H9 (cell line): ENCODE measurements at places on chromosomes 2 and 18.

GRCh38 chr2:128547667-128548066 lies 229.0 kb upstream of the HS6ST1 start:
- no peak for DNase-seq

DNA sequence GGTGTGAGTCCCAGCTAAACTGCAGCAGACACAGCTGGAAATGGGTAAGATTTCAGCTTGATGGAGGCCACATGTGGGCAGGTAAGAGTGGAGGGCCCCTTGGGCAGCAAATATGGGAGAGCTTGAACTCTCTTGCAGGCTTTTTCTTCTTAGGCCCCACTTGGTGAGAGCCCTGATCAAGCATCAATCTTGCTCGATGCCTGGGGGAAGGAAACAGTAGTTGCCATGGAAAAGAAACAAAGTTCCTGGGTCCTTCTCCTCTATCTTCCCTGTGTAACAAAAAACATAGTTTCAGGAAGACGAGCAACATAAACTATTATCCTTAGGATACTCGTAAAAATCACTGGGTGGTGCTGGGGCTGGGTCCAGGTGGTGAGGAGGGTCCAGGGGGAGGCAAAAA lies 42.9 kb downstream of the KIAA1328 start:
- no peak for DNase-seq

DNA sequence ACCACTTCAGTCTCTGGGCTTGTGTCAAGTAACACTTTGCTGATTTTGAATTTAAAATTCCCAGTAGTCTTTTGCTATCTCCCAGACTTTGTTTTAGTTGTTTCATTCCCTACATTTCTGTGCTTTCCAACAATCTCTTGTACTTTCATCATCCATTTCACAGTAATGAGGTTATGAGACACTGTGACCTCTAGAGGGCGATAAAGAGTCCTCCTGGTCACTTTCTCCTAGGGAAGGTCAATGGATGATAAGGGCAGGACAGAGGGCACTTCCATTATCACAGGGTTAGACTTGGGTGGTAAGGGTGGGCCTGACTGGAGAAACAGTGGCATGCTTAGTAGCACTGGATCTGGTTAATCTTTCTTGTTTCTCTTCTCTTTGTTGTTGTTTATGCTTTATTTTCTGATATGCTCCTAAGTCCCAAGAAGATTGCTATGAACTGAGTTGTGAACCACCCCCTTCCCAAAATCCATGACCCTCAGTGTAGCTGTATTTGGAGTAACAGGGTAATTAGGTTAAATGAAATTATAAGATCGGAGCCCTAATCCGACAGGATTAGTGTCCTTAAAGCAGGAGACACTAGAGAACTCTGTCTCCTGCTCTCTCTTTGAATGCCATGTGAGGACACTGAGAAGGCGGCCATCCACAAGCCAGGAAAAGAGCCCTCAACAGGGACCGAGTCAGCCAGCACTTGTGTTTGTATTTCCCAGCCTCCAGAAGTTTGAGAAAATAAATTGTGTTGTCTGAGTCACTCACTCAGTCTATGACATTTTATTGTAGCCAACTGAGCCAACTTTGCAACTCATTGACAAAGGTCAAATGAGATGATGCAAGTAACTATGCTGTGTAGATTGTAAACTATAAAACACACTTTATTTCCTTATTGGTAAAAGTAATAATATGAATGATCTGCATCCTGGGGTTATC lies 779.2 kb downstream of the CNTNAP5 start:
- DNase-seq = peak; percentile 30

DNA sequence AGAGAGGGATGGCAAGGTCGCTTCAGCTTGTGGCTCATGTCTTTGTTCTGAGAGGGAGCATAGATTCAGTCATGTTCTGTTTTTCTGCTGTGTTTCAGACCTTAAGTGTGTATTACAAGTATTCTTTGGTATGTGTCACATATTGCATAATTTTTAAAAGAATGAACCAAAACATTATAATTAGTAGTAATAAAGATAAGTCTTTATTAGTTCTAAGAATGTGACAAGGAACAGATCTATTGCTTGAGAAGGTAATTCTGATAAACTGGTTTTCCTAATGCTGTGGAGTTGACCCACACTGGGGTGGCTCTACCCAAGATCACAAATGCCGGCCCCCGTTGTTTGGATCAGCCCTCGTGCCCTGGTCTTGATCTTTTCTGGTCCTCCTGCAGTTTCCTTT lies 124.3 kb upstream of the FOSL2 start:
- DNase-seq = no peak

DNA sequence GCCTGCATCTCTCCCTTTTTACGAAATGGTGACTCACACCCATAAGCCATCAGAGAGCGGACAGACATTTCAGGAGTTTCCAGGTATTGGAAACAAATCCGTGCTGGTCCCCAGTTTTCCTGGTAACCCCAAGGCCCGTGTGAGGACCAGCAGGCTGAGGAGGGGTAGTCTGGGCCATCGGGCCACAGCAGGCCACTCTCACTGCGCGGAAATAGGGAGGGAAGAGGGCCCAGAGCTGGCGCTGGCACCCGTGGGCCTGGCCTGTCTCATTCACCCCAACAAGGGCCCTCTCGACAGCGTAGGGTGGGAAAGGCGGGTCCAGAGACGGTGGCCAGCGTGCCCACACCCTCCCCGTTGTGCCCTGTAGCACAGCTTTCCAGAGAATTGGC lies 13.7 kb upstream of the FAHD2A start:
- DNase-seq = no peak

- no peak for DNase-seq
Measured at GRCh38 chr2:224994242-224994823, 47.9 kb downstream of the DOCK10 start.

DNA sequence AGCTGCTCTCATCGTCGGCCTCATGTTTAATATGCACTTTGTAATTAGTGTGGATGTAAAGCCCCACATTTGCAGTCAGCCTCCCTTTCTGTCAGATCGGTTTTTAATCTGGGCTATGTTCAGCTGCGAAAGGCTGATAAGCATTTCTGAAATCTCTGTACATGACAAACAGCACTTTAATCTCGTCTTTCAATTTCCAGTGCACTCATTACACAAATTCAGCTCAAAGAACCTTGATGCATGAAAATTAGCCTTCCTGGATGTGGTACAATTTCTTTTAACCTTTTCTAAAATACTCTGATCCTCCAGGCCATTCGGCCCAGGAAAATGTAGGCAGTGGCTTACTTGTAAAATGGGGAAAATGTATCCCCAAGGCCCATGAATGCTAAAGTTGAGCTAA lies 265.1 kb downstream of the RND3 start:
- DNase-seq = no peak

DNA sequence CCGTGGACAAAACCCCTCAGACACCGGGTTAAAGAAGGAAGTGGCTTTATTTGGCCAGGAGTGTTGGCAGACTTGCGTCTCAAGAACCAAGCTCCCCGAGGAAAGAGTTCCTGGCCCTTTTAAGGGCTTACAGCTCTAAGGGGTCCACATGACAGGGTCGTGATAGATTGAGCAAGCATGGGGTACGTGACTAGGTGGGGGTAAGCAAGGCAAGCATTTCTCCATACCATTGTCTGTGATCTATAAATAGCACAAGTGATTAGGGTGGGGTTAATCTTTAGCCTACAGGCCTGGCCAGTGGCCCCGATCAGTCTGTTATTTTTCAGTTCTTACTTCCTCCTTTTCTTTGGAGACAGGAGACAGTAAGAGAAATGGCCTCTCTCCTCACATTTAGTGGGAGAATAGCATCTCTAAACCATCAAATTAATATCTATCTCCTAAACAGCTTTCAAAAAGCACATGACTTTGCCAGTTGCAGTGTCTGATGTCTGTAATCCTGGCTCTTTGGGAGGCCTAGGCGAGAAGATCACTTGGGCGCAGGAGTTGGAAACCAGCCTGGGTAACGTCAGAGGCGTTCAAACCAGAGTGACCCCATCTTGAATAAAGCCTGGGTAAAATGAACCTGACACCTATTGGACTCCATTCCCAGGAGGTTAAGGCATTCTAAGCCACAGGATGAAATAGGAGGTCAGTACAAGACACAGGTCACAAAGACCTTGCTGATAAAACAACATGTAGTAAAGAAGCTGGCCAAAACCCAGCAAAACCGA lies 18.3 kb upstream of the CNOT11 start:
- no peak for DNase-seq

DNA sequence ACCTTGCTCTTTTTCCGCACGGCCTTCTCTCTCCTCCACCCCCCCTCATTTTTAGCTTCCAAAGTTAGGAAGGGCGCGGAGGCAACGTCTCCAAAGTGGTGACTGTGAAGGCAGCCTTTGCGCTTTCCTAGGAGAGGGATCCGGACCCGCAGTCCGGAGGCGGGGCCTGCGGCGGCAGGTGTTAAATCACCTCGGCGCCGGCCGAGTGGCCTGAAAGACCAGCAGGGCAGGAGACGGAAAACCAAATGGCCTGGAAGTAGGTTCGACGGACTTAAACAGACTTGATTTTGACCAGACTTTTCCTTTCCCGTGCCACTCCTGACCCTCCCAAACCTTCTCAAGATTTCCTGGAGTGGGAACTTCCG lies 615 bp downstream of the GORASP2 start:
- peak; percentile 72 for DNase-seq

- peak; percentile 62 for DNase-seq
Measured at GRCh38 chr2:150063931-150064548, 423.4 kb downstream of the RND3 start.

DNA sequence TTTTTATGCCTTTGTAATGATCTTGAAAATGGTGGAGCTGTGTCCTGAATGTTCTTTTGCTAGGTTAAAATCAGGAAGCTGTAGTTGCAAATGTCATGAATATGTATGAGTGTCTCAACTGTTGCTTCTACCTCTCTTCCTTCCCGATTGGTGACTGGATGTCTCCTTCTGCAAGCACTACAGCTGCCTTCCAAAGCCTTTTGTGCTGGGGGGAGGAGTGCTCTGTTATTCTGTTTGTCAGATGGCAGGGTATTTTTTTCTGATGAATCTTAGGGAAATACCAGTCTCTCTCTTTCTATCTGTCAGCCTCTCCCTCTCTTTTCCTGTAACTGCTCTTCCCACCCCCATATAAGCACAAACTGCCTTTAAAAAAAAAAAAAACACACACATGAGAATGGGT lies 1396.3 kb upstream of the CELF4 start:
- DNase-seq = no peak

- DNase-seq = no peak
Measured at GRCh38 chr2:8833853-8834252, 3.6 kb downstream of the KIDINS220 start.
